ENCODE measurements at places on chromosomes 5 and 9.

- DNase-seq = peak; percentile 75
Observed at GRCh38 chr9:126558051-126558665, 55.6 kb upstream of the LMX1B start.

- no peak for DNase-seq
Observed at GRCh38 chr5:57600321-57600720, 117.7 kb upstream of the ACTBL2 start.

DNA sequence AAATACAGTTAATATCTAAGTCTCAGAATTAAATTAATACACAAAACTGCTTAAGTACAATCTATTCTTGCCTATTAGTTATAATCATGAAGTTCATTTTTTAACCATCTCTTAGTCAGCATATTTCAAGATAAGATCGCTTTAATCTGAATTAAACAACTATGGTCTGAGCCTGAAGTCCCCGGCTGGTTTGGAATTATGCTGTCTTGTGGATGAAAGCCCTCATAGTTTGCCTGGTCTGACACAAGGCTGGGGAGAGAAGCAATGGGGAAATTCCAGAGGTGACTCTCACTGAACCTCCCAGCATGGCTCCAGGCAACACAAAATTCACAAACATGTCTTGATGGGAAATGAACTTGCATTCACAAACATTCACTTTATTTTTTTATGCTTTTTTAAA lies 28.0 kb upstream of the GRAMD2B start:
- no peak for DNase-seq

GRCh38 chr9:93774331-93775102 lies 180.6 kb downstream of the BARX1 start:
- no peak for DNase-seq

DNA sequence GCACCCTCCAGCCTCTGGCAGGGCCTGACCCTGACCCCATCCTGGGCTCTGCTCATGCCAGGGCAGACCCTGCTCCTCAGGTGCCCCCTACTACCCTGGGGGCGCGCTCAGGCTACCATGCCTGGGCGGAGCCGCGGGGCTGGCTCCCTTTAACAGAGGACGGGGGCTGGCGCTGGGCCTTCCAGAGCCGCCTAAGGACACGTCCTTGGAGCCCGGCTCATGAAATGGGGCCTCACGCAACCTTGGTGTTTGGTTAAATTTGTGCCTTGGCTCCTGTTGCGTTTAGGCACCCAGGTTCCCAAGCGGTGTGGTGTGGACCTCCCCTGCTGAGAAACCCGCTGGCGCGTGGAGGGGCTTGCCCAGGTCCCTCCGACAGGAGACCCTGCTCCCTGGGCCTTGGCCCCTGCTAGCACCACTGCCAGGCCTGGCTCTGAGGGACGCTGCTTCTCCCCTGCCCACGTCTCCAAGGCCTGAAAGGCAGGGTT lies 3.4 kb upstream of the EHMT1 start:
- DNase-seq = no peak

DNA sequence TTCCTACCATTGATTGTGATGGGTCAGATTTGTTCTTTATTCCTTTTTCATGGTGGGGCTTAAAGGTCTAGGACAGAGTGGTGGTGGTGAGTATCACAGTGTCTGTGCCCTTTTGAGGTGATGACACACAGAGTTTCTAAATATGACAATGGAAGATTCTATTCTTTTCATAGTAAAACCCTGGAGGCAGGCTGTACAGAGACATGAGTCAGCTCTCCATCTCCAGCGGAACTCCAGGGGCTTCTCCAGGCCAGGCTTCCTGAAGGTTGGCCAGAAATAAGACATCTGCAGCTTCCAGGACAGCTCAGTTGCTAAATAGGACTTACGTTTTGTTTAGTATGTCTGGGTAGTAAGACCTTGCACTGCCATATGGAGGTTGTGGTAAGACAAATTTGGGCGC lies 229.5 kb downstream of the CD180 start:
- DNase-seq = no peak

GRCh38 chr5:128263357-128263756 lies 179.8 kb downstream of the SLC12A2 start:
- DNase-seq = no peak

- no peak for DNase-seq
Observed at GRCh38 chr5:43140286-43140685, 19.6 kb downstream of the ZNF131 start.

- DNase-seq = no peak
Observed at GRCh38 chr5:115723220-115723619, 93.2 kb downstream of the CDO1 start.

- no peak for DNase-seq
Observed at GRCh38 chr9:15189481-15189880, 117.5 kb downstream of the TTC39B start.

DNA sequence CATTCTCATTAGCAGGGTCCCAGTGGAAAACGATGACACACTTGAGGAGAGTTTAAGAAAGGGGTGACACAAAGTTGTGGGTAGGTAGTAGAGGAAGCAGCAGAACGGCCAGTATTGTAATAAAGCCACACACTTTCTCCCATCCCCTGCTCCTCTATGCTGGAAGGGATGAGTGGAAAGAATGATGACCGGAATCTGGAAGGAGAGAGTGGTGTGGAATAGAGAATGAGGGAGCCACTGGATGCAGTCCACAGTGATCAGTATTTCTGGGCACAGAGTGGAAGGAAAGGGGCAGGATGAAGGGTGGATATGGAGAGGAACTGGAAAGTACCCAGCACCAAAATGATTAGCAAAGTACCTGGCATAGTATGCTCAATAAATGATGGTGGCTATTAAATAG lies 133.8 kb upstream of the DAB2 start:
- DNase-seq = no peak

GRCh38 chr9:3820643-3821042 lies 294.8 kb upstream of the RFX3 start:
- DNase-seq = no peak

Measured in activated CD4-positive, alpha-beta T cell treated with anti-CD3 and anti-CD28 coated beads, Interleukin-2, amount 50 U/mL, for 48 hours (primary cell).